Muscle of arm (tissue), 14 donors: ENCODE measurements at places on chromosomes 13 and 19. TPM values are rescaled to one million over a fixed set of nuclear protein-coding genes. Genes with fewer than 3 reads are reported as not detected.

Gene CLEC17A
- polyA plus RNA-seq = not detected

Gene CPB2
- not detected for polyA plus RNA-seq

Gene ZNF154
- polyA plus RNA-seq = 12.6 TPM

Gene PROZ
- not detected for polyA plus RNA-seq

Gene CELF5
- polyA plus RNA-seq = 0.04 TPM

Gene IL17D
- 53.0 TPM for polyA plus RNA-seq

Gene IQCN
- 5.3 TPM for polyA plus RNA-seq

Gene IRGC
- not detected for polyA plus RNA-seq

Gene SLC17A7
- 1.7 TPM for polyA plus RNA-seq

Gene PLPP2
- polyA plus RNA-seq = not detected

Gene APOC4
- polyA plus RNA-seq = not detected

Gene PEAK3
- 0.05 TPM for polyA plus RNA-seq

Gene HMGB1
- 939 TPM for polyA plus RNA-seq

Gene SHISA7
- polyA plus RNA-seq = 0.26 TPM

DNA sequence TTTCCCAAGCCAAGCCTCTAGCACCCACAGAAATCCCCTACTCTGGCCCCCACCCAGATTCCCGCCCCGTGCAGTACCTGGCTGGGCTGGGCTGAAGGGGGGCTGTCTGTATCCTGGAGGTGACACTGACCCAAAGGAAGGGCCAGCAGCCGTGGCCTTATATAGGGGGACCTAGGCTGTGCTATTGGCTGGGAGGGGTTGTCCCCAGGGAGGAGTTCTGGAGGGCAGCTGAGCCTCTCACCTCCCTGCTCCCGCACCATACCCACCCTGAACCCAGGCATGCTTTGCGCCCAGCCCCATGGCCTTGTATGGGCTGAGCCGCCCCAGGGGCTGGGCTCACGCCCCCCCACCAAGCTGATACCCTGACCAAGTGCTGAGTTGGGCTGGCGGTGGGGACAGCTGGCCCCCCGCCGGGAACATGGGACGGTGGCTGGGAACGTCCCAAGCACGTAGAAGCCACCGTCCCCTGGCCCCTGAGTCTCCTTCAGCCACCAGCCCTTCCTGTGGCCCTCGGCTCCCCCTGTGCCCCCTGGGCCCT, at the start of gene CKM:
TSS of gene CKM (minus strand) at position 132 of the 538 bp plus-strand sequence. CDS start 3,162 bp downstream, outside the sequence.
- DNase-seq = no peak

- peak; percentile 87 for DNase-seq
Observed at GRCh38 chr19:47713046-47714021, at the start of gene EHD2. EHD2 (plus strand) TSS chr19:47713422; CDS start chr19:47716613, 3,191 bp downstream.

GRCh38 chr13:109114991-109115390, 485.6 kb downstream of the MYO16 start:
- no peak for DNase-seq

GRCh38 chr19:40335855-40336600, 12.2 kb downstream of the C19orf47 start:
- no peak for DNase-seq

DNA sequence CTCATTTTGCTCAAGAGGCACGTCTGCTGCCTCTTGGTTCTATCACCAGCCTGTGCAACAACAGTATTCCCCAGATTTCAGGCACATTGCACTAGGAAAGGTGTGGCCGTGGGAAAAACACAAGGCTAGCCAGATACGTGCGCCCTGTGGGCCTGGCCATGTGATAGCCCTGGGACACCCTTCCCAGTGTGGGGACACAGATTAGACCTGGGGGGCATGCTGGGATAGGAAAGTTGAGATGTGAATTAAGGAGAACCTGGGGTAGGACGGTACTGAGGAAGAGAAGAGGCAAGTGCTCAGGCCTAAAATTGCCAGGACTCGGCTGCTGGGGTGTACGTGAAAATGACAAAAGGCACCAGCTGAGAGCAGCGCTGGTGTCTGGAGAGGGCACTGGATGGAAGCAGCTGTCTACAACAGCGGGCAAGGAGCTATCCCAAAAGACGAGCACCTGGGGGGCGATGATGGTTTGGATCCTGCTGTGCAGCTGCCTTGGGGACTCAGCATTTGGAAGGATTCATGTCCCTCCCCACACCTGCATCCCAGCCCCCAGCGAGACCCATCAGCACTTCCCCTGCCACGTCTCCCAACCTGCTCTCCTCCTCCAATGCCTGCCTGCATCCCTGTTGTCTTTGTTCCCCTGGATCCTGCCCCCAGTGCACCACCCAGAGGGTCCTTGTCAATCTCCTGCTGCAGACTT, 54.3 kb downstream of the GGACT start:
- DNase-seq = no peak

DNA sequence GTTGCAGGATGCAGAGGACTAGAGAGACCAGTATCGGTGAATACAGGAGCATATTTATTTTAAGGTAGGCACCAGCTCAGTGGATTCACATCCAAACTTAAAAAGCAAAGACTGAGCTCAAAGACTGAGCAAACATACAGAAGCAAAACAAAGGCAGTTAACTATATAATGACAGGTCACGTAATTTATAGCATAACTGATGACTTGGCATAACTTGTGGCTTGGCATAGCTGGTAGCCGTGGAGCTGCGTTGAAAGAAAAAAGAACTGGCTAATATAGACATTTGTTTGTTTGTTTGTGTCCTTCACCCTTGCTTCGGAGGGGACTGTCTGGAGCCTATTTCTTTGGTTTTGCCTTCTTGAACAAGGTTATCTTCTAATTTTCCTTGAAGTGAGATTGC, 33.7 kb downstream of the ZNF493 start:
- DNase-seq = no peak

DNA sequence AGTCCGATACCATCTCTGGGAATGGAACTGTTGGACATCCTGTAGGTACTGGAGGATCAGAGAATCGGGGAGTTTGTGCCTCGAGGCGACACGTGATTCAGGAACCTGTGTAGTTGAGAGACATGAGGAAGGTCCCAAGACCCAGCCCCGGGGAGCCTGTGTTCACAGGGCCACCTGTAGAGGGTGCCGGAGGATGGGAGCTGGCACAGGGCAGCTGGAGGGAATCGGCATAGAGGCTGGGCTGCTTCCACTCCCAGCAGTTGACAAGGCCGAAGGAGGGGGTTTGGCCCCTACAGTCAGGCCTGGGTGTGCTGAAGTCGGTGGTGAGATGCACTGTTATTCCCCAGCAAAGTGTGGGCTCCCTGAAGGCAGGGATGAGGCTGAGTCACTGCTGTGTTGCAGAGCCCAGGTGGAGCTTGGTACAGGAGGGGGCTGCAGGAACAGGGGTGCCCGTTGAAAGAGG, 2.5 kb upstream of the ISYNA1 start:
- no peak for DNase-seq

DNA sequence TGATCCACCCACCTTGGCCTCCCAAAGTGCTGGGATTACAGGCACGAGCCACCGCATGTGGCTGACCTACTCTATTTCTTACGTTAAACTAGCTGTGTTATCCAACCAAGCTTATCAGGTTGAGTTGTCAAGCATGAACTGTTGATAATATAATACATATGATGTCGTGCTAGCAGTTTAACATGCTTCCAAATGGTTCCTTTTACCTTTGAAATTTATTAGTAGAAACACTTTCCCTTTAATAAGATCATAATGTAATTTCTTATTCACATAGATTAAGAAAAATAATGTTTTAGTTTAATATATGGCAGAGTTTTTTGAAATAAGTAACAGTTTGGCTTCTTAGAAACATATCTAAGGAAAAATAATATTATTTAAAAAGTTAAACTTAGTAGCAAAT, 34.4 kb upstream of the VWA8 start:
- no peak for DNase-seq

- DNase-seq = no peak
Observed at GRCh38 chr13:33794576-33794975, 23.4 kb upstream of the RFC3 start.

GRCh38 chr13:31134039-31134711, 27.5 kb downstream of the HSPH1 start:
- DNase-seq = no peak

GRCh38 chr19:7468840-7469239, 20.0 kb downstream of the PEX11G start:
- DNase-seq = no peak

- DNase-seq = no peak
Observed at GRCh38 chr19:1074544-1075283, 7.7 kb downstream of the ARHGAP45 start.

DNA sequence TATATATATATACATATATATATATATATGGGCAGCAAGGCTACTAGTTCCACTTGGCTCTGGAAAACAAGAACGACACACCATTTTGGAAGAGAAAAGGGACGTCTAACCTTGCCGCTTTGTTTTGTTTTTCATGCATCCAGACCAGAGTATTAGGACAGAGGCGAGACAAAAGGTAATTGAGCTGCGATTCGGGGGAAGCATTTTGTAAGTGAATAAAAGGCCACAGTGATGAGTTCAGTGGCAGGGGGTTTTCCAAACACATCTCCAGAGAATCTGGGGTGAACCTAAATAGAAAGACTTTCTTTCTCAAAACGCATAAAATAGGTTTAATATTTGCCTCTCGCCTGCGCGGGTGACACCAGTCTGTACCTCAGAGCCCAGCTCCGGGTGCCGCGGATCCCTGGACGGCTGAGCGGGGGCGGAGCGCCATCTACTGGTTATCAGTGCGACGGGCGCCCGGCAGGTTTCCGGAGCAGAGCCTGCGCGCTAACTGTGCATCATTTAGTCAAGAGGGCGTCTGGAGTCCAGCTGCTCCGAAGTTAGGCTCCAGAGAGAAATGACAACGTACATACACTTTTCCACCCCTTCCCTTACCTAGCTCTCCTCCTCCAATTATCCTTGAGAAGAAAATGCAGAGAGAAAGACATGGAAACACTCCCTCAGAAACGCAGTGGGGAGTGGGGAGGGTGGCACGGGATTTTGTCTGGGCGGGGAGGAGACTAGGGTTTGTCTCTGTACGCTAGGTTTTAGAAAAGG, 262.3 kb downstream of the TBC1D4 start:
- DNase-seq = peak; percentile 90

DNA sequence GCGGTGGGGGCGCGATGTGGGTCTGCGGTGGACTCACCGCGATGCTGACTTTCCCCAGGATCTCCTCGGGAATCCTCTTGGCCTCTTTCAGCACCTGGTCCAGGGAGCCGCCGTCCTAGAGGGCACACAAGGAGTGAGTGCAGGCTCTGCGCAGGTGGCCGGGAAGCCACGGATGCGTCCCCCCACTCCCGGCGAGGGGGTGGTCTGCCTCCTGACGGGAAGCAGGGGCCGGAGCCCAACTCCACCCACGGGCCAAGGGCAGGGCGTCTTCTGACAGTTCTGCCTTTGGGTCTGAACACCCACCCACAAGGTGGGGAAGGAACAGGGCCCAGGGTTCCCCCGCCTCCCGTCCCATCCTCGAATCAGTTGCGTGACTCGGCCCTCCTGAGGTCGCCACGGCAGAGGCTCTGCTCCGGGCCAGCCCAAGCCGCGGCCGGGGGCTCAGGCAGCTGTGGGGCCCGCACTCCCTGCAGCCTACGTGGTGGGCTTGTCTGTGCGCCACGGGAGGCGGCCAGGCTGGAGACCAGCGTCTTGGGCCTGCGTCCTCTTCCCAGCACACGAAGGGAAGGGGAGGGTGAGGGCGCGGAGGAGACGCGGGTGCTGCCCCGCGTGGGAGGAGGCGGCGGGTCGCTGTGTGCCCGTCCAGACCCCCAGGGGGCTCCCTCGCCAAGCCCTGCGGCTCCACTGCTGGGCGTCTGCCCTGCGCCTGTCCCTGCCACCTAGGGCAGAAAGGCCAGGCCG, 21.4 kb downstream of the MAP2K2 start:
- no peak for DNase-seq

DNA sequence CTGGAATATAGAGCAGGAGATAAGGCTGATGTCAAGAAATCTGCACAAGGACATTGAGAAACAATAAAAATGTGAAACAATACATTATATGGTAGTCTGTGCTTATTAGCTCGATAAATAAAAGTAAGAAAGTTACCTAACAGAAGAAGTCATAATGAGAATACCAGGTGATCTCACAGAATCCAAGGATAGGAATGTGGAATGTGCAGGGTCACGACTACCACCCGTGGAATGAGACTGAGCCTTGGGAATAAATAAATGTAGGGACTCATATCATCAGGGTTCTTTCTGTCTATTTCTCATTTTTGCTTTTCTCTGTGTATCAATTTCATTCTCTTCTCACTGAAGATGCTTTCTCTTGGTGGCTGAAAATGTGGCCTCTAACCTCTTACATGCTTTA, 26.0 kb upstream of the KBTBD7 start:
- no peak for DNase-seq

- no peak for DNase-seq
Observed at GRCh38 chr19:41872384-41872774, 4.7 kb upstream of the CD79A start.
